ENCODE measurements at places on chromosomes 7 and 10. TPM values are rescaled to one million over a fixed set of nuclear protein-coding genes. Genes with fewer than 3 reads are reported as not detected.

DNA sequence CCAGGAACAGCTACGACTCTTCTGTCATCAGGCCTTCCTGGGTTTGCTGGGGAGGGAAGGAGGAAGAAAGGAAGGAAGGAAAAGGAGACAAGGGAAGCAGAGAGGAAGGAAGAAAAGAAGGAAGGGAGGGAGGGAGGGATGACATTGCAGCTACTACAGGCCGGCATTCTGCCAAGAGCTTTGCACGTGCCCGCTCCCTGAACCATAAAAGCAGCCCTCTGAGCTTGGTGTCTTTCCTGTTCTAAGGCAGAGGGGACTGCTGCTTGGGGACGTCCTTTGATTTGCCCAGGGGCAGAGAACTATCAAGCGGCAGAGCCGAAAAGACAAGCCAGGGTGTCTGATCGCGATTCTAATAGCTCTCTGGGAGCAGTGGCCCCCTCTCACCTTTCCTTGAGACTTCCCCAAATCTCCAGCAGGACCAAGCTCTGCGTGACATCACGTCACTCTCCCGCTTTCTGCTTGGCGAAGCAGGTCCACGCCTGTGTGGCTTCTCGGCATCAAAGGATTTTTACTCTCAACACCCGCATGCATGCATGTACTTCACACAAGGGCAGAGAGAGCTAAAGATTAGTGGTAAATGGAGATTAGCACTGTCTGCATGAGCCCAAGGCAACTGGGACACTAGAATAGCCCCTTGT lies 167.8 kb upstream of the AUTS2 start:
- peak; percentile 55 for DNase-seq

DNA sequence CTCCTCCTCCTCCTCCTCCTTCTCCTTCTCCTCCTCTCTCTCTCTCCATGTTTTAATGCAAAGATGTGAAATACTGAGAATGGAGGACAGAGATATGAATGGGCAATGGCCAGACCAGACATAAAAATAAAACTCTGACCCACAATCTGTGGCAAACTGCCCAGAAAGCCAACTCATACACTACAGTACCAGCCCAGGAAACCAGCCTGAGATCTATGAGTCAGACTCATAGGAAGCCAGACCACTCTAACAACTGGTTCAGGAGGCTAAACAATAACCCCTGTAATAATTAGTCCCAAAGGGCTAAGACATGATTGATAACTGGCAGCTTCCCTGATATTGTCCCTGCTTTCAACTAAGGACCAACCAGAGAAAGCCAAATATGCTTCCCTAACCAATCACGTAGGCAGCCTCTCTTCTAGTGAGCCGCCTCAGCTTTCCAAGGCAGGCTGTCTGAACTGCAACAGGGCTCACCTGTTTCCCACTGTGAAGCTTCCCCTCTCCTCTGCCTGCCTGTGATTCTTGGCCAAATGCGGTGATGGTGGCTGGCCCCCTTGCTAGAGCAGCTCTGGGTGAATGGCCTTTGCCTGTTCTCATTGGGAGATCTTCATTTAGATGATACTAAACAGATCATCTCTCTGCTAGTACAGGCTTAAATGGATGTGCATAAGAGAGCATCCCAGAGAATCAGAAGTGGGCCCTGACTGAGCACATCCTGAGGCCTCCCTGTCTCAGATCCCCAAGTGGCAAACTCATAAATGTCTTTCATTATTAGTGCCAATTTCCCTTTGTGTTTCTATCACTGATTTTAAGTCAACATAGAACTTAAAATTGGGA lies 817.6 kb downstream of the TNS3 start:
- DNase-seq, result no peak

GRCh38 chr10:78470267-78471103 lies 436.8 kb downstream of the RPS24 start:
- no peak for DNase-seq

- DNase-seq, result no peak
Measured at GRCh38 chr10:50600831-50601477, 22.8 kb downstream of the SGMS1 start.

The HOXA1 gene
- total RNA-seq, result 0.59 TPM

The PIP gene
- not detected for total RNA-seq

The SLC16A12 gene
- 1.7 TPM for total RNA-seq

The SPAG6 gene
- not detected for total RNA-seq
